Epithelial cell of umbilical artery (primary cell): ENCODE measurements at places on chromosomes 5 and 9. TPM values are rescaled to one million over a fixed set of nuclear protein-coding genes. Genes with fewer than 3 reads are reported as not detected.

GARIN3 gene
- total RNA-seq: not detected in 2 replicates

MYMK gene
- total RNA-seq: not detected in 2 replicates

PCDHA4 gene
- 0.32 and 0.61 TPM in 2 replicates for total RNA-seq

AK3 gene
- 45.8 and 47.7 TPM in 2 replicates for total RNA-seq

RAB3C gene
- total RNA-seq: under 0.01 TPM in 1 of 2 replicates, not detected in the other

TLE4 gene
- 6.2 and 14.3 TPM in 2 replicates for total RNA-seq

WWC1 gene
- total RNA-seq: 1.5 and 2.3 TPM in 2 replicates

RMI1 gene
- 8.8 and 9.7 TPM in 2 replicates for total RNA-seq

EFCAB9 gene
- total RNA-seq: not detected in 2 replicates

QRFP gene
- total RNA-seq: not detected in 2 replicates

PSAT1 gene
- total RNA-seq: 31.2 and 114 TPM in 2 replicates

LTC4S gene
- total RNA-seq: not detected in 2 replicates

PRDM9 gene
- not detected in 2 replicates for total RNA-seq

PTGES gene
- 0.32 and 0.46 TPM in 2 replicates for total RNA-seq

SLC6A18 gene
- not detected in 2 replicates for total RNA-seq

EIF4E1B gene
- total RNA-seq: not detected in 2 replicates

MYORG gene
- total RNA-seq: 0.65 and 2.3 TPM in 2 replicates
